ENCODE measurements at places on chromosomes 3 and 15.
A peak's percentile ranks its signal among the peaks of the same experiment; 100 is the strongest.

DNA sequence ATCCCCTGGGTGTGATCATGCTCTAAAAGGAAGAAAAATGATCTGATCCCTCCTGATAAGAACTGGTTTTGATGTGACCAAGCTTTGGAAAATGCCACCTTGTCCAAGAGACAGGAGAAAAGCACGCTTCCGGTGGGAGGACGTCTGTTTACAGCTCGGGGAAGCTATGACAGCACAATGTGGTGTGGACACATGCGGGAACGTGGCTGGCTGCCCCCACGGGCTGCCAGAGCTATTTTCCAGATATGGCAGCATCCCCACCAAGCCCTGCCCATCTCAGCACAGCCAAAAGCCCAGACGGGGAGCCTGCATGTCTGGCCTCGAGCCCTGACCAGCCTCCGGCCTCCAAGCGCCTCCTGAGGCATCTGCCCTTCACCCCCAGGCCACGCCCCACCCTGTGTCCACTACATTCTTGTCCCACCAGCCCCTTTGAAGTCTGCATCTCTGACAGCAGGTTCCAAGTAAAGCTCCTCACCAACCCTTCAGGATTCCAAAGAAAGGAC is 63.2 kb upstream of the HRH1 start:
- H3K36me3 ChIP-seq: no peaks in the 10 kb centered on the region
- no peaks in the 10 kb centered on the region for H3K4me1 ChIP-seq
- no peak overlapping the region for H3K4me3 ChIP-seq
- no peak overlapping the region for H3K27ac ChIP-seq

DNA sequence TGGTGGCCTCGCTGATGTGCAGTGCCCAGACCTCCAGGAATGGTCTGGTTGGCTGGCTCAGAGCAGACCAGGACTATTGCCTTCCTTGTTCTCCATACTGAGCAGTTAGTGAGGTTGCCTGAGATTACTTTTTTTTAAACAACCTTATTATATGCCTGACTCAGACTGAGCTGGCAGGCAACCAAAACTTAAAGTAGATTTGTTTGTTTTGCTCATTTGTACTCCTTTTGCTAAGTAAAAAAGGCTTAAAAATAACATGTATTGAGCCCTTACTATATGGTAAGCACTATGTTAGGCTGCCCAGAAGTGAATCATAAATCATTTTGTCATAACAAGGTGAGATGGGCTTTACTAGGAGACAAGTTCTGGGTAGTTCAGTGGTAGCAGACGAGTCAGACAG is 92.4 kb downstream of the GHSR start:
- H3K4me3 ChIP-seq: no peak overlapping the region
- no peak overlapping the region for H3K27ac ChIP-seq
- H3K36me3 ChIP-seq: peaks cover 12% of the 10 kb centered on the region
- H3K27me3 ChIP-seq: no peaks in the 10 kb centered on the region

GRCh38 chr3:53168175-53168923 is 7.3 kb downstream of the PRKCD start:
- H3K4me3 ChIP-seq: no peak overlapping the region
- H3K4me1 ChIP-seq: peaks cover 28% of the 10 kb centered on the region
- no peak for DNase-seq
- H3K27ac ChIP-seq: no peak overlapping the region
- no peaks in the 10 kb centered on the region for H3K27me3 ChIP-seq

- no peak for DNase-seq
- H3K27ac ChIP-seq: no peak overlapping the region
- H3K36me3 ChIP-seq: no peaks in the 10 kb centered on the region
Observed at GRCh38 chr3:172098698-172099494, 59.5 kb downstream of the FNDC3B start.

DNA sequence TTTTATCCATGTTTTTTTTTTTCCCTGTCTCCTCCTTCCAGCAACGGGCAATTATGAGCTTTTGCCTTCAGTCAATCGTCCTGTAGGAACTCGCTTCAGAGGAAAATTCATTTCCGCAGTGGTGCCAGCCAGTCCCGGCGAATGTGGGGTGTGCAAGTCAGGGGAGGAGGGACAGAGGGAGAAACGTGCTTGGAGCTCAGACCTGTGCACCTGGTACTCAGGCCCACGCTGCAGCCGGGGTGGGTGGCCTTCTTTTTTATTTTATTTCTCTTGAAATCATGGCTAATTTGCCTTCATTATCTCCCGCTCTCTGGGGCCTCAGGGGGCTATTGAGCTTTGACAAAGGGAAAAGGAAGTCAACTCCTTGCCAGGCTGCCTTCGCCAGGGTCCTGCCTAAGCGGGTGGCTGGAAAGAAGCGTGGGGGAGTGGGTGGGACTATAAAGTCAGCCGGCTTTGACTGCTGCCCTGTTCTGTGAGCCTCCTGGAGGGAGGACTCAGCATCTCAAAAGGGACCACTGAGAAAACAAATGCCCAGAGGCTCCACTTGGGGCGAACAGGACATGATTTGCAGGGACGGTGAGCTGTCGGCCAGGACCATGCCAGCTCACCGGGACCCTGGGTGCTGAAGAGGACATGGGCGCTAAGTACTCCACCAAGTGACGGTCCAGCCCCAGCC is 5.5 kb downstream of the GRIP2 start:
- no peak overlapping the region for H3K27ac ChIP-seq
- H3K27me3 ChIP-seq: no peaks in the 10 kb centered on the region
- peak; percentile 64 for DNase-seq
- peak overlapping the region; percentile 32 for H3K4me3 ChIP-seq
- no peaks in the 10 kb centered on the region for H3K36me3 ChIP-seq

DNA sequence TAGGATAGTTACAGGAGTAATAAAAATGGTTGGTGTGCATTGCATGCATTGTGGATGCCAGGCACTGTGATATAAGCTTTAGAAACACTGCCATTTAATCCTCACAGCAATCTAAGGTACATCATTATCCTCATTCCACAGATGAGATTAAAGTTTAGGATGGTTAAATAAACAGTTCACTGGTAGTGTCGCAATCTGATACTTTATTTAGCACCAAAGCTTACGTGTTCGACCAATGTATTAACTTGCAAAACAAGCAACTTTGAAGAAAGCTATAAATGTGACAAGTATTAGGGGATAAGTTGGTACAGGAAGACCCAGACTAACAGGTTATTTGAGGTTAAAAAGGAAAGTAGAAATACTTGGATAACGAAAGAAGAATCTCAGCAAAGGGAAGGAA is 150.5 kb upstream of the ZNF385D start:
- H3K27me3 ChIP-seq: no peaks in the 10 kb centered on the region
- no peak overlapping the region for H3K4me3 ChIP-seq
- no peaks in the 10 kb centered on the region for H3K36me3 ChIP-seq
- no peaks in the 10 kb centered on the region for H3K4me1 ChIP-seq
- H3K27ac ChIP-seq: no peak overlapping the region

- H3K27me3 ChIP-seq: no peaks in the 10 kb centered on the region
- H3K4me1 ChIP-seq: no peaks in the 10 kb centered on the region
- H3K27ac ChIP-seq: no peak overlapping the region
- H3K36me3 ChIP-seq: peaks cover 17% of the 10 kb centered on the region
- no peak overlapping the region for H3K4me3 ChIP-seq
- DNase-seq: no peak
Observed at GRCh38 chr15:64740311-64741170, 34.8 kb downstream of the RBPMS2 start.

- DNase-seq: no peak
- H3K4me1 ChIP-seq: 0 out of 2 replicates have a peak, but pooled peaks cover 9% of the 10 kb centered on the region
- H3K27me3 ChIP-seq: no peaks in the 10 kb centered on the region
Observed at GRCh38 chr3:54631516-54632325, 296.1 kb downstream of the LRTM1 start.

- DNase-seq: no peak
- H3K4me3 ChIP-seq: peak within 1 kb of the TSS; percentile 53
- no peaks in the 10 kb centered on the region for H3K36me3 ChIP-seq
- H3K27me3 ChIP-seq: peaks cover 55% of the 10 kb centered on the region
- H3K4me1 ChIP-seq: no peaks in the 10 kb centered on the region
- H3K27ac ChIP-seq: no peak within 1 kb of the TSS
Observed at GRCh38 chr3:38029400-38030125, at the start of gene PLCD1. TSS of gene PLCD1 (minus strand) at chr3:38029642. CDS start at chr3:38029539, 103 bp downstream.

GRCh38 chr3:183455089-183455488 is 26.7 kb upstream of the MCF2L2 start:
- H3K4me1 ChIP-seq: no peaks in the 10 kb centered on the region
- no peak overlapping the region for H3K4me3 ChIP-seq
- H3K36me3 ChIP-seq: no peaks in the 10 kb centered on the region
- no peak overlapping the region for H3K27ac ChIP-seq
- no peak for DNase-seq
- H3K27me3 ChIP-seq: no peaks in the 10 kb centered on the region

DNA sequence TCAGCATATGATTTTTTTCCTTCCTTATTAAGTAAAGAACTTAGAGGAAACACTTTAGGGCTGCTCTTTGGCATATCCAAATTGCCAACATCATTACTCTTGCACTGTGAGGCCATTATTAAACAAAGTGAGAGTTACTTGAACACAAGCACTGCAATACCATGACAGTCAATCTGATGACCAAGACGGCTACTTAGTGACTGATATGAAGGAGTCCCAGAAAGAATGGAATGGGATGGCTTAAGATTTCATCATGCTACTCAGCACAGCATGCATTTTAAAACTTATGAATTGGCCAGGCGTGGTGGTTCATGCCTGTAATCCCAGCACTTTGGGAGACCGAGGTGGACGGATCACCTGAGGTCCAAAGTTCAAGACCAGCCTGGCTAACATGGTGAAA is 55.2 kb downstream of the FAM98B start:
- no peaks in the 10 kb centered on the region for H3K36me3 ChIP-seq
- DNase-seq: no peak
- no peaks in the 10 kb centered on the region for H3K27me3 ChIP-seq
- H3K4me3 ChIP-seq: no peak overlapping the region
- no peak overlapping the region for H3K27ac ChIP-seq

DNA sequence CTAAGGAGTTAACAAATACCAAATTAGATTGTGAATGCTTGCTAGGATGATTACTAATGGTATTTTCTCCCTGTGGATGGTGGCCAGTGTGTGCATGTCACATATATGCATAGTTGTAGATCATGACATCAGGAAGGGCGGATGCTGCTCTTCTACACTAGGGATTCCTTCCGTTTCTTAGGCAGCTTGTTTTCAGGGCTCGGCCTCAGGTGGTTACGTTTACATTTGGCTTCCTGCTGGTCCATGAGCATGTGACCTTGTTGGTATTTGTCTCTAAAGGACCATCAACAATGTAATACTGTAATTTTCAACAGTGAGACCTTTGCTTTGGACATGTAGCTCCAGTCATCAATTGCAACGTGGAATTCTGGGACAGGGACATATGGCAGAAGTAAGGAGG is 221.4 kb downstream of the NR1D2 start:
- no peaks in the 10 kb centered on the region for H3K27me3 ChIP-seq
- H3K4me3 ChIP-seq: no peak overlapping the region
- peaks cover 5% of the 10 kb centered on the region for H3K4me1 ChIP-seq
- no peaks in the 10 kb centered on the region for H3K36me3 ChIP-seq
- no peak overlapping the region for H3K27ac ChIP-seq
- no peak for DNase-seq

DNA sequence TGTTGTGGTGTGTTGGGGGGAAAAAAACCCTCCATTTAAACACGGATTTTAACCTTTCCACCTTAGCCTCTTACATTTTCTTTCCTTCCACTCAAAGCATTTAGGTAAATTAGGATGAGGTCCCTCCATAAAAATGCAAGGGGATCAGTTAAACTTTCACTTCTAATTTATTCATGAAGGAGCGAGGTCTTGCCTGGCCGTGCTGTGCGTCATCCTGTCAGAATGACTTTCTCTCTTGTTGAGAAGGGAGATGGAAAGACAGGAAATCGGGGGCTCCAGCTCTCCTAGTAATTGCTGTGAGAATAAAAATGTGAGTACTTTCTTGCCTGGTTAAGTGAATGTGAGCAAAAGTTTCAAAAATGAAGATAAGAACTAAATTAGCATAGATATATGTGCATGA is 962.3 kb upstream of the NR2F2 start:
- no peak for DNase-seq
- H3K4me1 ChIP-seq: no peaks in the 10 kb centered on the region
- H3K36me3 ChIP-seq: no peaks in the 10 kb centered on the region
- H3K4me3 ChIP-seq: no peak overlapping the region
- H3K27me3 ChIP-seq: no peaks in the 10 kb centered on the region

GRCh38 chr3:21100656-21101359 is 650.2 kb downstream of the ZNF385D start:
- H3K4me1 ChIP-seq: no peaks in the 10 kb centered on the region
- no peak overlapping the region for H3K27ac ChIP-seq
- no peaks in the 10 kb centered on the region for H3K36me3 ChIP-seq

GRCh38 chr3:197953881-197954280 is 3.9 kb downstream of the RPL35A start:
- no peaks in the 10 kb centered on the region for H3K27me3 ChIP-seq
- no peak overlapping the region for H3K27ac ChIP-seq
- H3K36me3 ChIP-seq: peaks cover 52% of the 10 kb centered on the region
- no peak for DNase-seq
- H3K4me1 ChIP-seq: peaks cover 8% of the 10 kb centered on the region

GRCh38 chr15:100429116-100429728 is 87.4 kb upstream of the ADAMTS17 start:
- no peak overlapping the region for H3K27ac ChIP-seq
- no peaks in the 10 kb centered on the region for H3K27me3 ChIP-seq
- no peak for DNase-seq
- H3K36me3 ChIP-seq: no peaks in the 10 kb centered on the region
- no peak overlapping the region for H3K4me3 ChIP-seq
- no peaks in the 10 kb centered on the region for H3K4me1 ChIP-seq

DNA sequence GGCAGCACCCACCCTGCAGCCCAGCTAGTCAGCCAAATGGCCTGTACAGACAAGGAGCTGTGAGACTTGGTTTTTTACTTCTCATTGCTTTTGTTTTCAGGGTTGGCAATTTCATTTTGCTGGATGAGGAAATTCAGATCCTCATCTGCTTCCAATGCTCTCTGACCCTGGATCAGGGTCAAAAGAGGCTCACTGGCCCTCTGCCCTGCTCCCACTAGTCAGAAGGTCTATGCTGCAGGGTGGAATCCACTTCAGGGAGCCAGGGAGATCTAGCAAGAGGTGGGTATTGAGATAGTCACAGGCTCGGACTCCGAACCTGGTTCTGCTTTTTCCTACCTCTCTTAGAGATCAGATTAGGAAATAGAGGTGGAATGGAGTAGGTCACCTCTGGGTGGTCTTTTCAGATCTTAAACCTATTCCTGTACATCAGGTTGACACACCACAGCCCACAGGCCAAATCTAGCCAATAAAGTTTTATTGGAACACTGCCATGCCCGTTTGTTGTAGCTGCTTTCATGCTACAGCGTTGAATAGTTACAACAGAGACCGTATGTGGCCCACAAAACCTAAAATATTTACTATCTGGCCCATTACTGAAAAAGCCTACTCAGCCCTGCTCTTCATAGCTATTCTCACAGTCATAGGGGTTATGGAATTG is 26.4 kb upstream of the GLCE start:
- no peak overlapping the region for H3K27ac ChIP-seq
- no peak for DNase-seq

Data from H1 (cell line).